ENCODE measurements at places on chromosomes 2 and 18. TPM values are rescaled to one million over a fixed set of nuclear protein-coding genes. Genes with fewer than 3 reads are reported as not detected.
A peak's percentile ranks its signal among the peaks of the same experiment; 100 is the strongest.

- peak overlapping the region; percentile 71 for H3K27ac ChIP-seq
- H3K36me3 ChIP-seq = no peaks in the 10 kb centered on the region
- DNase-seq = no peak
- no peak overlapping the region for H3K4me3 ChIP-seq
- peaks cover 51% of the 10 kb centered on the region for H3K4me1 ChIP-seq
- no peaks in the 10 kb centered on the region for H3K27me3 ChIP-seq
Measured at GRCh38 chr2:216773072-216773471, 77.7 kb upstream of the IGFBP5 start.

DNA sequence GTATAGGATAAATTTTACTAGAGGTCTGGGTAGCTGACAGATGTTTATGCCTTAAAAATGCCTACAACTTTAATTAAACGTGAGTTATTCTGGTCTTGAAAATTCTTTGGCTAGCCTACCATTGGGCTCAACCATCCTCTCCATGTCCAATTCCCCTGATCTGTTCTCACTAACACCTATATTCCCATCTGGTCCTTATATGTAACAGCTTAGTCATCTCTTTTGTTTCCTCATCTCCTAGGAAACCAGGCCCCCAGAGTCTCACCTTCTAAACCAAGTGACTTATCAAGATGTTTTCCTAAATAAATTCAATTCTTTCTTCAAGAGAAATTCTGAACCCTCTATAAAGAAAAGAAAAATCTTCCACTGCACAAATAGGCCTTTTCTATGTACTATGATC is 148.5 kb downstream of the TTC32 start:
- H3K27me3 ChIP-seq = peaks cover 6% of the 10 kb centered on the region
- no peak for DNase-seq
- H3K36me3 ChIP-seq = no peaks in the 10 kb centered on the region
- H3K4me1 ChIP-seq = no peaks in the 10 kb centered on the region
- H3K4me3 ChIP-seq = no peak overlapping the region

- H3K36me3 ChIP-seq = peaks cover 17% of the 10 kb centered on the region
- no peak for DNase-seq
- H3K4me1 ChIP-seq = no peaks in the 10 kb centered on the region
- H3K27ac ChIP-seq = no peak overlapping the region
- no peaks in the 10 kb centered on the region for H3K27me3 ChIP-seq
Measured at GRCh38 chr2:55672630-55673029, 21.0 kb downstream of the PNPT1 start.

- H3K27me3 ChIP-seq = no peaks in the 10 kb centered on the region
- H3K4me1 ChIP-seq = no peaks in the 10 kb centered on the region
- no peaks in the 10 kb centered on the region for H3K36me3 ChIP-seq
- no peak overlapping the region for H3K4me3 ChIP-seq
- no peak for DNase-seq
- no peak overlapping the region for H3K27ac ChIP-seq
Measured at GRCh38 chr2:166031054-166031453, 77.5 kb upstream of the TTC21B start.

DNA sequence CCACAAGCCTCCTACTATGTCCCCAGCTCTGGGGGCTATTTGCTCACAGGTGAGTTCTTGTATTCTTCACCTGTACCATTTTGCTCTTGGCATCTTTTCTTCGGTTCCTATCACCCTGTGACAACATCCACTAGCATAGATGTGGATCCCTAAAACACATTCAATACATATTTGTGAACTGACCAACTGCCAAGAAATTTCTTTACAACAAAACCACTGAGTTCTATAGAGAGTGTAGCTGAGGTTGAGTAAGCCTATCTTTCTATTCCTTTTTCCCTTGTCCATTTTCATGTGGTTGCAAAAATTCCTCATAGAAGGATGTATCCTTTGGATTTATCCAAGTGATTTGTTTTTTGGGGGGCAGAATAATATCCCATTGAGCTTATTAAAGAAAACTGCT is 192.7 kb upstream of the ITGA4 start:
- H3K27me3 ChIP-seq = no peaks in the 10 kb centered on the region
- no peak overlapping the region for H3K4me3 ChIP-seq
- peak; percentile 5 for DNase-seq
- no peaks in the 10 kb centered on the region for H3K36me3 ChIP-seq

DNA sequence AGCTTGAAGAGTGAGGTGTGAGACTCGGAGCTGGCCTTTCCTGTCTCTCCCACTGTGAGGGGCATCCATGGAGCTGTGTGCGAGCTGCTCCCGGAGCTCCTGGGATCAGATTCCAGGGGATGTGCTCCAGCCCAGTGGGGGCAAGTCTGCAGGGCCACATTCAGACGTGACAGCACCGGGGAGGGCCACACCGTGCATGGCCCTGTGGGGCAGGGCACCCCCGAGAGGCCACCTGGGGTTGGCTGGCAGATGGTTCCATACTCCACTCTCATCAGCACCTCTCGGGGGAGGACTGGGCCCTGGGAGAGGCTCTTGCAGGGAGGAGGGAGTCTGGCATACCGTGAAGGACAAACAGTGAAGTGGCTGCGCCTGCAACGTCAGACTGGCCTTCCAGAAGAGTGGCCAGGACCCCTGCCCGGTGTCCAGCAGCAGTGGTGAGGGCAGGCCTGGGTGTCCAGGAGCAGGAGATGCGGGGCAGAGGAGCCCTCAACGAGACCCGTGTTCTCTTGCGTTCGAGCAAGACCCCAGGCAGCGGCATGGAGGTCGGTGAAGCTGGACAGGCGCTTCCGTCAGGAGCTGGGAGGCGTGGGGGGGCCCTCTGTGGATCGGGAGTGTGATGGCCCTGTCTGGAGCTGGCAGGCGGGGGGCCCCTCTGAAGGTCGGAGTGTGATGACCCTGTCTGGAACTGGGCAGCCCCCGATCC is 84.3 kb downstream of the ASB1 start:
- H3K4me1 ChIP-seq = no peaks in the 10 kb centered on the region
- H3K27me3 ChIP-seq = no peaks in the 10 kb centered on the region
- DNase-seq = no peak
- H3K36me3 ChIP-seq = no peaks in the 10 kb centered on the region
- H3K4me3 ChIP-seq = no peak overlapping the region

DNA sequence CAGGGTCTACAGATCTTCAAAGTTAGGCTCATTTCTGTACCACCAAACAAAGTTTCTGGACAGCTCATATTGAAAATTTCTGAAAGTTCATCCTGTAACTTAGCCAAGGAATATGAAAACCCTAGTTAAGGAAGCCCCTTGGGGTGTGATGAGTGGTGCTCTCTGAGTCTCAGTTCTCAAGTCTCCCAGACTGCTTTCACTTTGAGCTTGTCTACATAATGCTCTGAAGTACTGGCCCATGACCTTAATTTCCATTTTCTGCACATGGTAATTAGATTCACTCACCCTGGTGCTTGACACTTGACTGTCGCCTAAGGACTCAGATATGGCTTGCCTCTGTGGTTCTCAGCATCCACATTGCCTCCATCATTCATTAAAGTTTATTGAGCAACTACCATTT is 51.7 kb upstream of the SATB2 start:
- no peak overlapping the region for H3K4me3 ChIP-seq
- no peak for DNase-seq
- no peak overlapping the region for H3K27ac ChIP-seq
- no peaks in the 10 kb centered on the region for H3K27me3 ChIP-seq
- no peaks in the 10 kb centered on the region for H3K4me1 ChIP-seq
- H3K36me3 ChIP-seq = no peaks in the 10 kb centered on the region

- no peaks in the 10 kb centered on the region for H3K36me3 ChIP-seq
- peaks cover 11% of the 10 kb centered on the region for H3K4me1 ChIP-seq
- no peaks in the 10 kb centered on the region for H3K27me3 ChIP-seq
- no peak for DNase-seq
Measured at GRCh38 chr2:145012214-145012670, 492.3 kb upstream of the ZEB2 start.

- no peak overlapping the region for H3K4me3 ChIP-seq
- no peak overlapping the region for H3K27ac ChIP-seq
- peaks cover 36% of the 10 kb centered on the region for H3K4me1 ChIP-seq
Measured at GRCh38 chr2:30365201-30365600, 81.8 kb upstream of the LCLAT1 start.

The RAB27B gene
- total RNA-seq = 0.14 TPM

The MRPS5 gene
- 116 TPM for total RNA-seq

DNA sequence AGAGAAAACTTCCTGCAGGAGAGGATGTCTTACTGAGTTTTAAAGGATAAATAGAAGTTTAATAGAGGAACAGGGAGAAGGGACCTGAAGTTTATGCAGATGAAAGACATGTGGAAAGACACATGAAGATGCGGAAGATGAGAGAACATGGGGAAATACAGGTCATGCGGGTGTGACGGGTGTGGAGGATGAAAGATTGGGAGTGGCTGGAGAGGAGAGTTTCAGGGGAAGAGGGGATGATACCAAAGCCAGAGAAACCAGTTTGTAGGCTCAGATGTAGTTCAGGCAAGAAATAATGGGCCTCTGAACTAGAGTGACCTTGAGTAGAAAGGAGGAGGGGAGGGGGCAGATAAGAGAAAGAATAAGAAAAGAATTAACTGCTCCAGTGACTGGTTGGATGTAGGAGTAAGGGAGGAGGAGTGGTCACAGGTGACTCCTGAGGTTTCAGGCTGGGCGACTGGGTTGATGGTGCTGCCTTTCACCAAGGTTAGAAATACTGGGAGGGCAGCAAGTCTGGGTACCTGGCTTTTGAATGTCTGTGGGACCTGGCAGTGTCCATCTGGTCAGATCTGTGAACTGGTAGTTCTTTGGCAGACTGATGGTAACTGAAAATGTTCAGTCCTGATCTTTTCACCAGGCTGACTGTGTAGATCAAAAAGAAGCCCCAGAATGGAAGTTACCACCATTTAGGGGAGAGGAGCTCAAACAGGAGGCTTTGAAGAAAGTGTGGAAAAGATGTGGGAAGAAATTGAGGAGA is 69.4 kb downstream of the TET3 start:
- H3K4me3 ChIP-seq = no peak overlapping the region
- no peaks in the 10 kb centered on the region for H3K36me3 ChIP-seq
- peaks cover 5% of the 10 kb centered on the region for H3K4me1 ChIP-seq

DNA sequence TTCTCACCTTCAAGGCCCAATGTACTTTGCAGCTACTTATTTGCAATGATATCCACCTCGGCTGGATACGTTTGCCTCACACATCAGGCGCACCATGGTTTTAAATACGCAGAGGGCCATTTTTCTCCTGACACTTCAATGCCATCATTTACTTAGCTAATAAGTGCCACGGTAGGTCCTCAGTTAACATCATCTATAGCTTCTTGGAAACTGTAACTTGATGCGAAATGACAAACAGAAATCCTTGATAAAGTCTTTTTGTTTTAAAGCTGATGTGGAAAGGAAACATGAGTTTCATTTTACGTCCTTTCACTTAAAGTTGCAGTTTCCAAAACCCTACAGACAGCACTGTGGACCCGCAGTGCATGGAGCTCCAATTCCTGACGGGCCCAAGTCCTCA is 37.1 kb downstream of the ZNF516 start:
- H3K4me1 ChIP-seq = peaks cover 52% of the 10 kb centered on the region
- H3K27ac ChIP-seq = no peak overlapping the region
- no peaks in the 10 kb centered on the region for H3K27me3 ChIP-seq
- H3K4me3 ChIP-seq = no peak overlapping the region

- no peak overlapping the region for H3K4me3 ChIP-seq
- no peaks in the 10 kb centered on the region for H3K36me3 ChIP-seq
- no peak overlapping the region for H3K27ac ChIP-seq
- H3K4me1 ChIP-seq = no peaks in the 10 kb centered on the region
- no peaks in the 10 kb centered on the region for H3K27me3 ChIP-seq
- no peak for DNase-seq
Measured at GRCh38 chr18:63004466-63005089, 289.2 kb downstream of the PHLPP1 start.

GRCh38 chr2:24816884-24817283 is 23.7 kb downstream of the CENPO start:
- no peaks in the 10 kb centered on the region for H3K27me3 ChIP-seq
- peak overlapping the region; percentile 22 for H3K27ac ChIP-seq
- peaks cover 12% of the 10 kb centered on the region for H3K4me1 ChIP-seq
- no peak for DNase-seq
- H3K4me3 ChIP-seq = no peak overlapping the region
- H3K36me3 ChIP-seq = no peaks in the 10 kb centered on the region

GRCh38 chr2:239267288-239267951 is 133.4 kb downstream of the HDAC4 start:
- H3K4me3 ChIP-seq = no peak overlapping the region
- peaks cover 28% of the 10 kb centered on the region for H3K4me1 ChIP-seq
- H3K36me3 ChIP-seq = no peaks in the 10 kb centered on the region
- no peak overlapping the region for H3K27ac ChIP-seq
- no peak for DNase-seq

The CCDC102B gene
- 8.2 TPM for total RNA-seq

GRCh38 chr2:3446381-3446780 is 66.9 kb downstream of the TRAPPC12 start:
- H3K27me3 ChIP-seq = no peaks in the 10 kb centered on the region
- DNase-seq = no peak
- H3K27ac ChIP-seq = no peak overlapping the region
- H3K36me3 ChIP-seq = peaks cover 4% of the 10 kb centered on the region
- H3K4me1 ChIP-seq = peaks cover 6% of the 10 kb centered on the region

The ERCC3 gene
- 54.8 TPM for total RNA-seq

The UGT1A4 gene
- not detected for total RNA-seq

DNA sequence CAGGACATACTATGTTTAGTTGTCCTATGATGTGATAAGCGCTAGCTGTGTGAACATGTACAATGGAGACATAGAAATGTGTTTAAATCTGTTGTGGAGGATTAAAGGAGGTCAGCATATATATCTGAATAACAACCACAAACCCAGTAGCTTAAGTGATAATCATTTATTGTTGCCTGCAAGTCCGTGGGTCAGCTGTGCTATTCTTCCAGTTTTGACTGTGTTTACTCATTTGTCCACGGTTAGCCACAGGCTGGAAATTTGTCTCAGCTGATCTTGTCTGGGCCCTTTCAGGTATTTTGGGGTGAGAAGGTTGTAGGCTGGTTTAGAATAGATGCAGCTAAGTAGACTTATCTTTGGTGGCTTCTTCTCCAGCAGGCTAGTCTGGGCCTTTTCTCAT is 110.4 kb downstream of the PARD3B start:
- no peaks in the 10 kb centered on the region for H3K36me3 ChIP-seq
- no peaks in the 10 kb centered on the region for H3K4me1 ChIP-seq
- H3K27me3 ChIP-seq = no peaks in the 10 kb centered on the region
- no peak for DNase-seq
- no peak overlapping the region for H3K27ac ChIP-seq
- H3K4me3 ChIP-seq = no peak overlapping the region

Data from cardiac muscle cell (in vitro differentiated cells and primary cell).